ENCODE measurements at places on chromosomes 2 and 18. TPM values are rescaled to one million over a fixed set of nuclear protein-coding genes. Genes with fewer than 3 reads are reported as not detected.
A peak's percentile ranks its signal among the peaks of the same experiment; 100 is the strongest.

Gene SP100
- 39.4 TPM for total RNA-seq

- DNase-seq: peak; percentile 83
Observed at GRCh38 chr18:79378536-79379250, 17.0 kb upstream of the NFATC1 start.

DNA sequence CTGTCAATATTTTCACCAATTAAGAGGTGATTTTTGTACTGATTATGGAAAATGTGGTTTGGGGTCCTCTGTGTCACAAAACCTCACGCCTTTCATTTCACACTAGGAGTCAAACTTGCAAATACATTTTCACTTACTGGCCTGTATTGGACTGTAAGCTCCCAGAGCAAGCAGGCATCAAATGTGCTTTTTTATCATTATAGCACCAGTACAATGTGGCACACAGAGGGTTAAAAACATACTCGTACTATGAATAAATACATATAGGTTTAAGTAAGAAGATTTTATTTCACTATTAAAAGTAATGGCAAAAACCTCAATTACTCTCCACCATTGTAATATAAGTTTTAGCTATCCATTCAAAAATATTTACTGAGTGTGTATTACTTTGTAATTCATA lies 56.7 kb downstream of the ABCB11 start:
- DNase-seq: no peak

- no peak for DNase-seq
Observed at GRCh38 chr2:105537920-105538319, 139.1 kb upstream of the FHL2 start.

- peak; percentile 21 for DNase-seq
Observed at GRCh38 chr2:127733816-127734537, 32.7 kb downstream of the SFT2D3 start.

DNA sequence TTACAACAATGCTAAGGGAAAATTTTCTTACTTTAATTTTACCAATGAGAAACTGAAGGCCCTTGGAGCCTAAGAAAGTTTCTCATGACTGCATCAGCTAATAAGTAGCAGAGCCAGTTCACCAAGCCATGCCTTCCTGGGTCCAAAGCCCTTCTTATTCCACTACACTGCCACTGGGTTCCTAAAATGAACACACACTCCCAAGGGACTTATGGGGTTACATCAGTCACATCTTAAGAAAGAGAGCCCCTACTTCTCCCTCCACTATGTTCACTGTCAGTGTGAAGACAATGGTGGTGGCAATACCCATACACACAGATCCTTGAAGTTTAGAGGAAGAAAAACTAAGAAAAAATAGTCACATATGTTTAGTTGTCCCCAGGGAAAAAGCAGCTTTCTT lies 20.6 kb downstream of the MBD2 start:
- DNase-seq: no peak

DNA sequence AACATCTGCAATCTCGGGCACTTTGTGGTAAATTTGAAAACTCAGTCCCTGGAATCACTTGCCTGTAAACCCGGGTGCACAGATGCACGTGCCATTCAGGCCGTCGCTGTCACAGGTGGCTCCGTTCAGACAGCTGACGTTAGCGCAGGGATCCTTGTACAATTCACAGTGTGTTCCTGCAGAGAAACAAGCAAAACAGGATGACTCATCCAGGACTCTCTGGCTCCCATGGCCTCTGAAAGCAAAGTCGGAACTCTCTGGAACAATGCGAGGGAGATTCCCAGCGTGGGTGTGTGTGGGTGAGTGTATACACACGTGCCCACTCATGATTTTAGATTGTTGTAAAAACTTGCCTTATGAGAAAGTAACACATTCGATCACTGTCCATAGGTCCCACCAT lies 136.1 kb upstream of the PID1 start:
- DNase-seq: no peak

Gene COLEC12
- total RNA-seq: 58.1 TPM

All from skin of body (tissue), 3 donors.